ENCODE measurements at places on chromosomes 2 and 18. TPM values are rescaled to one million over a fixed set of nuclear protein-coding genes. Genes with fewer than 3 reads are reported as not detected.
A peak's percentile ranks its signal among the peaks of the same experiment; 100 is the strongest.

DNA sequence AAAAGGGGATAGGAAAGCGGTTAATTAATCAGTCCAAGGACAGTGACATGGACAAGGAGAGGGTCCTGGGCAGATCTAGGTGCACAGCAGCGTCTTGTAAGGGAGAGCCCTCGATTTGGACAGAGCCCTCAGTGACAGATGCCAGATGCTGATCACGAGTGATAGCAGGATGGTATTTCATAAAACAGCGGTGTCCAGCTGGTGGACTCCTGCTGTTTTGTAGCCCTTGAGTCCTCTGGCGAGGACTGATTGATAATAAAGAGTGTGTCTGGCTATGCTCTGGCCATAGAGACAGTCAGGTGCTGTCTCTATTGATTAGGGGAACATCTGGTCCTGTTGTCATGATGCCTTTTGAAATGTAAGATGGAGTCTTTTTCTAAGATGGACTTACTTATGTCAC lies 180.7 kb downstream of the NCK2 start:
- no peaks in the 10 kb centered on the region for H3K27me3 ChIP-seq
- no peak for DNase-seq
- H3K4me3 ChIP-seq: no peak overlapping the region

GRCh38 chr18:62526098-62527025 lies 3.5 kb downstream of the ZCCHC2 start:
- peak overlapping the region; percentile 91 for H3K27ac ChIP-seq
- DNase-seq: peak; percentile 90
- H3K4me1 ChIP-seq: peaks cover 19% of the 10 kb centered on the region
- H3K27me3 ChIP-seq: no peaks in the 10 kb centered on the region

DNA sequence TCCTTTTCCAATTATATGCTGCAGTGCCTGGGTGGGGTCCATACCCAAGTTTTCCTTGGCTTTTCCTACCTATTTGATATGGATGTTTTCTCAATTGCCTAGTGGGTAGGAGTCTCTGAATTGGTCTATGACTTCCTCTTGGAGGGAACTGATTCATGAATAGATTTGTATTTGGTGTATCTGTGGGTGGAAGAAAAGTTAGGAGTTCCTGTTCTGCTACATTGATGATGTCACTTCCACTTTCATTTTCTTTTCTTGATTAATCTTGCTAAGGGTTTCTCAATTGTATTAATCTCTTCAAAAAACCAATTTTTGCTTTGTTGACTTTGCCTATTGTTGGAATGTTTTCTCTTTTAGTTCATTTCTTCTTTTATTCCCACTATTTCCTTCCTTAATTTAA lies 37.4 kb upstream of the SLC9A2 start:
- no peaks in the 10 kb centered on the region for H3K4me1 ChIP-seq
- no peaks in the 10 kb centered on the region for H3K27me3 ChIP-seq
- no peak overlapping the region for H3K4me3 ChIP-seq
- DNase-seq: no peak

GRCh38 chr2:240687045-240687740 lies 4.5 kb upstream of the AQP12A start:
- no peak overlapping the region for H3K4me3 ChIP-seq
- H3K27me3 ChIP-seq: peaks cover 12% of the 10 kb centered on the region
- H3K27ac ChIP-seq: no peak overlapping the region
- no peak for DNase-seq
- H3K4me1 ChIP-seq: no peaks in the 10 kb centered on the region

DNA sequence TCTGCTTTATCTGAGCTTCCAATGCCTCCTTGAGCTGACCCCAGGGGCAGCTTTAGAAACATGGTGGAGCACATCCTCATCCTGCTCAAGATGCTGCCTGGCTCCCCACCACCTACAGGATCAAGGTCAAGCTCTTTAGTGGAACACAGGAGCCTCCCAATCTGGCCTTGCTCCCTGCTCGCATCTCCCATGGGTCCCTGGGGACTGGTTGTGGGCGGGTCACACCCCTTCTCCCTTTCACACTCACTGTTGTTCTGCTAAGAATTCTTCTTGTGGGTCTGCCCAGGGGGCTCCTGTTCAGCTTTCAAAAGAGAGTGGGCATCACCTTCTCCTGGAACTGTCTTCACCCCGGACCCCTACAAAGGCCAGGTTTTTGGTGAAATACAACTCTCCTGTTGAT lies 8.4 kb upstream of the NT5DC4 start:
- no peak for DNase-seq
- no peak overlapping the region for H3K27ac ChIP-seq
- peaks cover 3% of the 10 kb centered on the region for H3K4me1 ChIP-seq
- no peak overlapping the region for H3K4me3 ChIP-seq
- no peaks in the 10 kb centered on the region for H3K36me3 ChIP-seq
- H3K27me3 ChIP-seq: peaks cover 2% of the 10 kb centered on the region

Gene INHBB
- total RNA-seq: 0.44 TPM

Gene CNGA3
- total RNA-seq: 0.40 TPM

DNA sequence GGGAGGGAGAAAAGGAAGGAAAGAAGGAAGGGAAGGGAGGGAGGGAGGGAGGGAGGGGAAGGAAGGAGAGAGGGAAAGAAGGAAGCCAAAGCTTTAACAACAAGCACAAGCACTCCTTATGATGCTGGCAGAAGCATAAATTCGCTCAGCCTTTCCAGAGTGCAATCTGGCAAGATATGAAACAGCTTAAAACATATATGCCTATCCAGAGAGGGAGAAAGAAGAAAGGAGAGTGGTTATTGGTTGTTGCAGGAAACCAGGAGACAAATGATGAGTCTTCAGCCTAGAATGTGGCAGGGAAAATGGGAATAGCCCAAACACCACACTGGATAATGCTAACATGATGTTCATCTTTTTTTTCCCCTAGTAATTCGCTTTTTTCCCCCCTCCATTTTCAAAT lies 64.0 kb downstream of the STPG4 start:
- peaks cover 38% of the 10 kb centered on the region for H3K4me1 ChIP-seq
- no peak overlapping the region for H3K27ac ChIP-seq
- no peaks in the 10 kb centered on the region for H3K36me3 ChIP-seq
- H3K27me3 ChIP-seq: peaks cover 2% of the 10 kb centered on the region
- no peak overlapping the region for H3K4me3 ChIP-seq
- DNase-seq: peak; percentile 85

- no peak for DNase-seq
- H3K36me3 ChIP-seq: no peaks in the 10 kb centered on the region
- H3K27ac ChIP-seq: no peak overlapping the region
- peaks cover 9% of the 10 kb centered on the region for H3K4me1 ChIP-seq
Measured at GRCh38 chr18:52337276-52337675, 2.7 kb upstream of the DCC start.

Gene PRKAG3
- 19.3 TPM for total RNA-seq

DNA sequence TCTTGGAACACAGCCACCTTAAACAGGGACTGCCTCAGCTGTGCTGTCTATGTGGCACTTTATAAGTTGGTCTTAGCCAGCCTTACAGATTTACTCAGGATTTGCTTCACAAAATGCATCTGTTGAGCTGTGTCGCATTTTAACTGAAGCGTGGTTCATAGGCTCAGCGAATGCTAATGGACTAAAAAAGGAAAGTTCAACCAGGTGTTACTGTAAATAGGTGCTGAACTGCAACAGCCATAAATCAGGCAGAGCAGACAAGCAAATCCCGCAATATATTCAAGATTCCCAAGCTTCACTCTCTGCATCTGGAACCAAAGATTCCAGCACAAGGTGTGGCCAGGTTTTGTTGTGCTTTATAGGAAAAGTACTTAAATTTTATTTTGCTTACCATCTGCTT lies 130.0 kb downstream of the EPHA4 start:
- no peak overlapping the region for H3K4me3 ChIP-seq
- no peaks in the 10 kb centered on the region for H3K27me3 ChIP-seq
- H3K36me3 ChIP-seq: peaks cover 17% of the 10 kb centered on the region
- no peak for DNase-seq
- H3K4me1 ChIP-seq: peaks cover 2% of the 10 kb centered on the region

DNA sequence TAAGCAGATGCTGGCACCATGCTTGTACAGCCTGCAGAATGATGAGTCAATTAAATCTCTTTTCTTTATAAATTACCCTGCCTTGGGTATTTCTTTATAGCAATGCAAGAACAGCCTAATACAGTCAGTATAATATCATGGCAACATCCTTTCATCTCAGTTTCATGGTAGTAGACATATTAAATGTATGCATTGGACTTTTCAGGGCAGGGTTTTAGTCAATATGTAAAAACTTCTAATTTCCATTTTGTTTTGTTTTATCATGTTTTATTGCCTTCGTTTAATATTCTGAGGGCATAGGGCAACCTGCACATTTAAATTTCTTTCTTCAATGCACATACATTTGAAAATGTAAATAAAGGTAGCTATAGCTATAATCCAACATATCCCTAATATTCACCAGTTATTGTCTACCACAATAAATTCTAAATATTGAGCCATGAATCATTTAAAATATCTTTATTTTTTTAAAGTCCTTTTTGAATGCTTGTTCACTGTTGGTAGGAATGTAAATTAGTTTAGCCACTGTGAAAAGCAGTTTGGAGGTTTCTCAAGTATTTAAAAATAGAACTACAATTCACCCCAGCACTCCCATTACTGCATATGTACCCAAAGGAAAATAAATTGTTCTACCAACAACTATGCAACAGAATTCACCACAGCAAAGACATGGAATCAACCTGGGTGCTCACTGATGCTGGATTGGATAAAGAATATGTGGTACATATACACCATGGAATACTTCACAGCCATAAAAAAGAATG lies 41.8 kb upstream of the GRB14 start:
- DNase-seq: no peak
- no peaks in the 10 kb centered on the region for H3K4me1 ChIP-seq
- no peak overlapping the region for H3K4me3 ChIP-seq

- no peak overlapping the region for H3K4me3 ChIP-seq
- no peaks in the 10 kb centered on the region for H3K27me3 ChIP-seq
- H3K27ac ChIP-seq: no peak overlapping the region
- H3K36me3 ChIP-seq: no peaks in the 10 kb centered on the region
Measured at GRCh38 chr2:179235463-179236108, 29.0 kb downstream of the SESTD1 start.
